ENCODE measurements at places on chromosomes 12 and 14.

DNA sequence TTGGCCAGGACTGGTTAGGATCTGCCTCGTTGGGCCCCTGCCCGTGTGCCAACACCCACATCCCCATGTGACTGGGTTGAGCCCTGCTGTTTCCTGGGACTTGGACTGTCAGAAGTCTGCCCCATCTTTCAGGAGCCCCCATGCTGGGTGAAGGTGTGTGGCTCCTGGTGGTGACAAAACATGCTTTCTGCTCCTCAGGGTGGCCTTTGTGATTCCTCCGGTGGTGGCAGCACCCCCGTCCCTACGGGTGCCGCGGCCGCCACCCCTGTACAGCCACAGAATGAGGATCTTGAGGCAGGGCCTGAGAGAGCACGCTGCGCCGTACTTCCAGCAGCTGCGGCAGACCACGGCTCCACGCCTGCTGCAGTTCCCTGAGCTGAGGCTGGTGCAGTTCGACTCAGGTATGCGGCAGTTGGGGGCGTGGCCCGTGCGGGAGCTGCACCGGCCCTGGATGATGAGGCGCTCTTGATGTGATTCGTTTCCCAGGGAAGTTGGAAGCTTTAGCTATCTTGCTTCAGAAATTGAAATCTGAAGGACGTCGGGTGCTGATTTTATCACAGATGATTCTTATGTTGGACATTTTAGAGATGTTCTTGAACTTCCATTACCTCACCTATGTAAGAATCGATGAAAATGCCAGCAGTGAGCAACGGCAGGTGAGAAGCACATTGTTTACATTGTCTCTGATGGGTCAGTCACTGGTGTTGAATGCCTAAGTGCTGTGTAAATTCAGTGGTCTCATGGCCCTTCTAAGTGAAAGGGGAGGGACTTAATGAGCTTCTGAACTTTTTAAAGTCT is 80.0 kb downstream of the EP400 start:
- DNase-seq = no peak

DNA sequence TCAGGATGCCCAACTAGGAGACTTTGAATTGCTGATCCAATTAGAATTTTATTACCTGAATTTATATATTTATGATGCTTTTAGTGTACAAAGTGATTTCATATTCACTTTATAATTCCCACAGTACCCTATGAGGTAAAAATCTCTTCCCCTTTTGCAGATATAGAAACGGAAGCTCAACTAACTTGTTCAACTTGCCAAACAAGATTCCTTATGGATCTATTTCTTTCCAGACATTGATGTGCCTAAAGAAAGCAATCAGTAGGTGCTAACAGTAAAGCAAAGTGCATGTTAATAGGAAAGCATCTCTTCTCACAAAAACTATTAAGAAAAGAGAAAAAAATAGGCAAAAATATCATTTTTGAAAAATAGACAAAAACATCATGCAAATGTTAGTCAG is 65.9 kb upstream of the PPP1R12A start:
- no peak for DNase-seq

GRCh38 chr12:49871263-49871561 is 28.3 kb upstream of the BCDIN3D start:
- no peak for DNase-seq

DNA sequence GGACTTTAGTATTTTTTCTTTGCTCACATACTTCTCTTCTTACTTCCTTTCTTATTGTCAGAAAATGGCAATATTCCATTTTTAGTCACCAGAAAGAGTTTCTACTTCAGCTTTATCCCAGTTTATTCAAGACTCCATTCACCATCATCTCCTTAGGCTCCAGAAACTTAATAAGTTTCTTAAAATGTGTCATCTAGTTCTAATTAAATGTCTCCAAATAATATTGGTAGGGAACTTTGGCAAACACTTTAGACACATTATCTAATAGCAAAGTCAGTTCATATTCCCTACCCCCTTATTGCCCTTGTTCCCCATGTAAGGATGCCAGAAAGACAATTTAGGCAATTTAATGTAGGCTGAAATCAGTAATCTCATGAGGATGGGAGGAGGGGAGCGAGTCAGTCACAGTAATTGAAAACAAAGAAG is 15.1 kb downstream of the EPYC start:
- DNase-seq = no peak
